ENCODE measurements at places on chromosomes 1 and 21. TPM values are rescaled to one million over a fixed set of nuclear protein-coding genes. Genes with fewer than 3 reads are reported as not detected.

DNA sequence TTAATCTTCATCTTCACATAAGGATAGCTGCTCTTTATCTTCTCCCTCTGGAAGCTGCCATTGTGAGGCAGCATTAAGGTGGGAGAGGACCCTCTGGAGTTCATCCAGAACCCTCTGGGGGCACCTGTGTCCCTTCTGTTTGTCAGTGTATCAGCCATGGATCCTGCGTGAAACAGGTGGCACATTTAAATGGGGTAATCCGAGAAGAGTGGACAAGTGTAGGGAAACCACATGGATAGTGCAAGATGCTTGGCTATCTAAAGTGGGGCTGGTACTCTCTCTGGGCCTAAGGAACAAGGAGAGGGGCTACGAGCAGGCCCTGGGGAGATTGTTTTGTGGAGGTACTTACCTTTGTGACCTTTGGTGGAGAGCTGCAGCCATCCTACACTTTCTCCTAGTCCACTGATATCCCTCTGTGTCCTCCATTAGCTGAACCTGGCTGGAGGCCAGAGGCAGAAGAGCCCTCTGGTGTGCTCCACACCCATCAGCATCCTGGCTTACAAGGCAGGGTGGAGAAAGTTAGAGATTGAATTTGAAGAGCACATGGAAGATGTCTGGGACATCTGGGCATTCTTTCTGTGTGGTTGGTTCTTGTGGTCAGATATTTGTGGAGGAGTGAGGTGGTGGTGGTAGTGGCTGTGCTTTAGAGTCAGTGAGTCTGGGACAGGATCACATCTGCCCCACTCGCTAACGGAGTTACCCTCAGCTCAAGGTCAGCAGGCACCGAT is 117.7 kb downstream of the FGGY start:
- no peak for DNase-seq

GRCh38 chr1:2528016-2528415 is 1.6 kb upstream of the PANK4 start:
- DNase-seq, result no peak

DNAJC8 gene
- 147 TPM for polyA plus RNA-seq

DNA sequence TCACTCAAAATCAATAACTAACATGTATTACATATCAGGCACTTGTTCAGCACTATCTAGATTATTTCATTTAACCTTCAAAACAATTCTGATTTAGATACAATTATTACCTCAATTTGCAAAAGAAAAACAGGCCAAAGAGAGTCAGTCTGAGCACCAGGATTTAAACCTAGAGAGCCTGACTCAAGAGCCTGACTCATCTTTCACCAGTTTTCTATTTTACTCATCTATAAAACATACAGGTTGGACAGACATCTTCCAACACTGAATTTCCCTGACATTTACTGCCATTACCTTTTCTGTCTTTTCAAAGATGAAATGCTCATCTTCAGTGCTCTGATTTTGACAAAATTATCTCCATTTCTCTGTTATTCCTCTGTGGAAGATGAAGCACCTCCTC is 116.5 kb downstream of the MRPL39 start:
- no peak for DNase-seq

GRCh38 chr1:222283147-222283768 is 264.6 kb downstream of the HHIPL2 start:
- DNase-seq, result peak; percentile 16

GRCh38 chr1:12434174-12434573 is 183.8 kb downstream of the DHRS3 start:
- no peak for DNase-seq
